ENCODE measurements at places on chromosomes 4 and X.

- DNase-seq, result no peak
Measured at GRCh38 chrX:44422631-44423030, 79.2 kb upstream of the EFHC2 start.

DNA sequence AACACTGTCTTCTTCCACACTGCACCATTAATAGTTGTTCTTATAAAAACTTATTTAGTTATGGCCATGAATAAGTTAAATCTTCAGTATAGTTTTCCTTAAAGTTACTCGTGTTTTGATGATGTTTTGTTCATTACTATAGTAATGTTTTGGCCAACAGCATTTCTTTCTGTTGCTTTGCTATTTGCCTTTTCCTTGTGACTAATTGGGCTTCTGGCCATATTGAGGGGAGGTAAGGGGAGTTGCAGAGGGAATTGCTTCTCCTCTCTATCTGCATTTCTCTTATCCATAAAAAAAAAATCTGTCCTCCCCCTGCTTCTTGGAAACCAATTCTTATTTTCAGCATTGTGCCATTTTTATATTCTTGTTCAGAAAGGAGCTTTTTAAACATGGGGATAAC lies 42.7 kb upstream of the ZCCHC12 start:
- DNase-seq, result no peak

DNA sequence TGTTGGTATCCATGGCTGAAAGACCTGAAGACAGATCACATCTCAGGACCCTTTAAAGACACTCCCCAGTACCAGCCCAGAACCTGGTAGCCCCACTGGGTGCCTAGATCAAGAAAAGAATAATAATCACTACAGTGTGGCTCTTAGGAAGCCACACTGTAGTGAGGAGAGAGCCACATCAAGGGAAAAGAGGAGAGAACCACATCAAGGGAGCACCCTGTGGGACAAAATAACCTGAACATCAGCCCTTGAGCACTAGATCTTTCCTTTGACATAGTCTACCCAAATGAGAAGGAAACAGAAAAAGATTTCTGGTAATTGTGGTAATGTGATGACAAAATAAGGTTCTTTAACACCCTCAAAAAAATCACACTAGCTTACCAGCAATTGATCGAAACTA lies 15.3 kb downstream of the RTL3 start:
- DNase-seq, result no peak

GRCh38 chr4:186924723-186925122 lies 201.1 kb upstream of the FAT1 start:
- DNase-seq, result no peak

- no peak for DNase-seq
Measured at GRCh38 chr4:135368831-135369230, 1167.2 kb upstream of the PABPC4L start.

DNA sequence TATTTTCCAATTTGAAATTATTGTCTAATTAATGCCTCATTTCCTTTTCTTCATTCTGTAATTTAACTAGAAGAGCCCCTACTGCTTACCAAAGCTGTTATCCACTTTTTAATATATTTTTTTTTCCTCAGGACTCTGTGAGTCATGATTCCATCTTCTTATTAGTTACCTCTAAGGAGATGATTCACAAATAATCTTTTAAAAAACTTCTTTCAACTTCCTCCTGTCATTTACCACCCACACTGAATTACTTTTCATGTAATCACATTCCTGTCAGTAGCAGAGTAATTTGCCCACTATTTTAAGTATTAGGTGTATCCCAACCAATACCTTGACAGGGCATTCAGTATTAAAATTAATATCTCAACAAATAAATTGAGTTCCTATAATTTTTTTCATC lies 470.9 kb upstream of the ADGRL3 start:
- DNase-seq, result no peak

DNA sequence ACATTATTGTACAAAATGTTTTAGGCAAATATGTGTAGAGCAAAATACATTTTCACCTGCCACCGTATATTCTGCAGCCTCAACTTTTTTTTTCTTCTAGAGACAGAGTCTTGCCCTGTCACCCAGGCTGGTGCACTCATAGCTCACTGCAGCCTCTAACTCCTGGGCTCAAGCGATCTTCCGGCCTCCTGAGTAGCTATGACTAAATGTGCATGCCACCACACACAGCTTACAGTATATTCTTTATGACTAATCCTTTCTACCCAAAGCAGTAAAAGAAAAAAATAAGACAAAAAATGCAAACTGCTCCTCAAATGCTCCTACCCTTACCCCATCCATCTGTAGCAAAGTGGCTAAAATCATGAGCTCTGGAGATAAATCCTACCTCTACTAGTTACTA lies 426.3 kb downstream of the KCNIP4 start:
- DNase-seq, result no peak

GRCh38 chr4:108119199-108119800 lies 49.4 kb downstream of the LEF1 start:
- DNase-seq, result no peak

GRCh38 chrX:100643956-100644860 lies at the start of gene SRPX2:
TSS of gene SRPX2 (plus strand) at chrX:100644199. CDS start at chrX:100646323, 2,124 bp downstream.
- DNase-seq, result no peak

DNA sequence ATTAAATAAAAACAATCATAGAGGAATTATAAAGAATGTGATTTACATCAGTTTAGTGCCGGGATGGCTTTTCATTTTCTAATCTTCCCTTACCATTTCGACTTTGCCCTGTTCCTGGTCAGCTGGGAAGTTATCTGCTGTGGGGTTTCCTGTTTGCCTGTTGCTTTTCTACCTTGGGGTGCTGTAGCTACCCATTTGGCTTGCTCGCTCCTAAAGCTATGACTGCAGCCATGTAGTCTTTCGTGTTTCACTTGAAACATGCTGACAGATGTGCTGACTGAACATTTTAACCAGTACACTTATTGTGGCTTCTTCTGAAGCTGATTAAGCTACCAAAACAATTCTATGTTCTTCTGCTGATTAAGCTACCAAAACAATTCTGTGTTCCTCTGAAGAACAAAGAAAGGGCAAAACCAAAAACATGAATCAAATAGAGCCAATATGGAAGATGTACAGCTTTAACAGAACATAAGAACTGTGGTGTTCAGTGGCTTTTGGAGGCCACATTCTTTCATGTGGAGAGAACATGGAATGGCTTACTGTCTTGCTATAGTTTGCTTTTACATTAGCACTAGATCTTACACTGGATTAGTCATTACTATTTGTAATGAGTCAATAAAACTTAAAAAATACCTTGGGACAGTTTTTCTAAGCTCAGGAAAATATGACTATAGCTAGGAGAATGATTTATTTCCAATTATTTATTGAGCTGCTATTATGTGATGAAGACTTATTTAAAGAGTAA lies 440.4 kb downstream of the SPRY1 start:
- DNase-seq, result no peak

DNA sequence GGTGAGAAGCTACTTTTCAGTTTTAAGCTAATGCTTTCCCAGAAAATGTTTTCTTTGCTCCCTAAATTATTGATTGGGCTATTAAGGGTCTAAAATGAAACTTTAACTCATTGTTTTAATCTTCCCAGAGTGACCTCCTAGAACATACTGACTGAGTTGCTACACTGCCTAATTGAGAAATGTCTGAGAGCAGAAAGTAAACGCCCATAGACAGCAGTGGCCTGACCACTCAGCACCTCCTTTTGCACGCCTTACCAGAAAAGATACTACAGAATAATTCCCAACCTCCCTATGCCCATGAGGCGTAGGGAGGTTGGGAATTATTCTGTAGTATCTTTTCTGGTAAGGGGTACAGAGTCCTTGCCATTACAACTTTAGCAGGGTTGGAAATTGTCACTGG lies 381.8 kb upstream of the LCORL start:
- DNase-seq, result no peak

GRCh38 chrX:126485409-126485808 lies 67.2 kb downstream of the DCAF12L1 start:
- DNase-seq, result no peak

DNA sequence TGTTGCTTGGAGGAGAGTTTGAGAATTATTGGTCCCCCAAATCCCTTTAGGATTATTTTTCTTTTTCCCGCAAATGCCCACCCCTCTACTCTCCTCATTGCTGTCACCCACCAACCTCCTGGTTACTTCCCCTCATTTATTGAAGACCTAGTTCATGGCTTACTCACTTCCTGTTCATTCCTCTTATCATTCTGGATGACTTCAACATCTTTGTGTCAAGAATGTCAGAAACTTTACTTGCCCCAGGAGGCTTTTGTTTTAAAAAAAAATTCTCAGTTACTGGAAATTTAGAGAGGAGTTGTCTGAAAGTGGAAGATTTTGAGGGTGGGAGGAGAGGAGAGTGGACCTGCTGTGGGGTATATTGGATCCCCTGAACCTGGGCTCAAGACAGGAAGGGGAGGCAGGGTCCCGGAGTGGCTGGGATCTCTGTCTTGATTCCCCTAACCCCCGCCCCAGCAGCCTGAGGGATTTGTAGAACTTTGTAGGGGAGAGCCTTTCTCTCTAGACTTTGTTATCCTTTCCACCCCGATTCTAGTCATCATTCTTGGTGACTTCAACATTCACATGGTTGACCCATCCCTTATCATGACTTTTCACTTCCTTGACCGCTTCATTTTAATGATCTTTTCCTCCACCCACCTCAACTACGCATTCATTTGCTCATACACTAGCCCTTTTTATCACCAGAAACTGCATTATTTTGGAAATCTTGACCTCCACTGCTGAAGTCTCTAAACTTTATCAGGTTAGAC lies 69.9 kb upstream of the ESX1 start:
- no peak for DNase-seq

GRCh38 chr4:159206427-159206871 lies 103.6 kb downstream of the RAPGEF2 start:
- no peak for DNase-seq

DNA sequence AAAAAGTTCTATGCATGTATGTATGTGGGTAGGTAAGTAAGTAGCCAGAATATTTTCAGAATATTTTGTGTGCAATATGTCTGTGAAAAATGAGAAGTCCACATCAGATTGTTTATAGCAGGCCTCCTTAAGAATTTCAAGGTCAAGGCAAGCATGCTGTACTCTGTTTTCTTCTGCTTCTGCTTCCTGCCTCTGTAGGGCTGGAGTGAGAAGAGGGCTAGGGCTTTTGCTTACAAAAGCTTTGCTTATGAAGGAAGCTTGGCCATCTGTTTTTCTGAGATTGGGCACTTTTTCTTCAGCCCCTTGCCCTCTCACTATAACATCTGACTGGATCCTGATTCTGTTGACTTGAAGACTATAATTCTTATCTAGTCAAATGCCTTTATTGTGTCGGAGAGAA lies 150.4 kb downstream of the EMCN start:
- DNase-seq, result no peak

- DNase-seq, result no peak
Measured at GRCh38 chr4:113141901-113142346, 92.5 kb downstream of the ANK2 start.

DNA sequence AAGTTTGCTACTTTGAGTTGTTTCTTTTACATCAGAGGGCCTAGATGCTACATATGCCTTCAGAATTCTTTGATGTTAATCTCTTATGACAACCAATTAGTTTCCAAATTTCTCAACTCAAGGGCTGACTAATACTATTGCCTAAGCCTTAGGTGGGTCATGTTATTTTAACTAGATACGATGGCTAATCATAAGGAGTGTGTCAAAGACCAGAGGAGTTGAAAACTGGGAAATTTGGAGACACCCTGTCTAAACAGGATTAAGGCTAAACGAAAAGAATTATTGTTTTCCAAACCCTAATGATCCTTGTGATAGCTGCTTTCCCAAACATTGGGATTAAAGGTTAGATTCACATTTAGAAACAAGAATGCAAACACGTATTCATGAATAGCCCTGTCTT lies 228.5 kb downstream of the PCDH7 start:
- DNase-seq, result no peak

DNA sequence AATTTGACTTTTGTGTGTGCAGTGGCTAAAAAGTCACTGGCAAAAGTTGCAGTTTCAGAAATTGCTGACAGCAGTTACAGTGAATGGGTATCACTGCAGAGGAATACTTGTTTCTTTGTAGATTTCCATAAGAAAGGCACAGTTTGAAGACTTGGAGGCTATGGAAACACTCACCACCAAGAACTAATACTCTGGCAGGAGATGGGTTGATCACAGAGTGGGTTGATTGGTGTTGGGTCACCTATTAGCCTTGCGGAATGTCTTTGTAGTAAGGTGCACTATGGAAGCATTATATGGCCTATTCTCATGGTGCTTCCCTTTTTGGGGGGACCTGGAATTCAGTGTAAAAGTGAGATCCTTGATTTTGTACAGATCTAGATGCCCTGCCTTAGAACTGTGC lies 502.8 kb downstream of the CFAP47 start:
- no peak for DNase-seq

DNA sequence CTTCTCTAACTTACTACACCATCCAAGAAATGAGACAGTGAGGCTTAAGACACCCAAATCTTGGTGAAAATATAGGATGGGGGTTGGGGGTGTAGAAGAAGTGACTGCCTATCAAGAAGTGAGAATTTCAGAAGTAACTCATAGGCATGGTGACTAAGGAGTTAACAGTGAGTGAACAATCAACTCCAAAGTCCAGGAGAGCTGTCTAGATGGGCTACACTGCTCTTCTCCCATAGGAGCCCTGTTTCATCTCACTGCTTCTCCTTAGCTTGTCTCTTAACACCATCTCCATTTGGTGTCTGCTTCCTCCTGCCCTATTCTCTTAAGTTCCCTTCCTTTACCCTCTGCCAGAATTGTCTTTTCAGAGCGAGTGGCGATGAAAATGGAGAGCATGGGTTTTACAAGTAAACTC lies 22.7 kb downstream of the FABP2 start:
- no peak for DNase-seq

GRCh38 chr4:156330436-156331031 lies 376.9 kb upstream of the CTSO start:
- DNase-seq, result no peak

DNA sequence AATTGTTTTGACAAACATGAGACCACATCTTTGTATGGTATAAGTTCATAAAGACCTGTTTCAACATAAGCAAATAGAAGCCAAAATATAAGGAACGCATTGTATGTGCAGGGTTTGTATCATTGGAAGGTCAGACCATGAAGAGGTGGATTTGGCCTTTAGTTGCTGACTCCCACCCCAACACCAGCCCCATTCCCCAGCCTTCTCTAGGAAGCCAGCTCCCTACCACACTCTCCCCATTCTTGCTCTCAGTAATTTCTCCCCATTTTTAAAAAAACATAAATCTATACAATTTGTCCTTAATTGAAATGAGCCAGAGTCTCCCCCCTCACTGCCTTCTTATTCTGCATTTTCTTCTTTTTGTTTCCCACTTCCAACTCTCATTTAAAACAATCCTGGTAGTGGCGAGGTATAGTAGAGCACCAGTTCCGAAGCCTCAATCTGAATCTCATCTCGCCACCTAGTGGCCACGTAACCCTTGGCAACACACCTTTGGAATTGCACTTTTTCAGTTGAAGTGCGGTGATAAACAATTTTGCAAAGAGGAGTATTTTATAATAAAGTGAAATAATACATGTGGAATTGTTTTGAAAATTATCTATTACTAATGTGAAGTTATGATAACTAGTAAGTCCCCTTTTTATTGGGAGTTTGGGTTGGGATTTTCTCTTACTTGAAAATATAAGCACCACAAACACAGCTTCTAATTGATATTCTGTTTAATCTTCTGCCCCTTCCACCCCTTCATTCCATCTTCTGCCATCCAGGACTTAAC lies 126.6 kb downstream of the ASB9 start:
- no peak for DNase-seq

GRCh38 chr4:103364083-103364482 lies 165.9 kb upstream of the CENPE start:
- DNase-seq, result no peak

- no peak for DNase-seq
Measured at GRCh38 chr4:78784236-78784865, 8.2 kb downstream of the BMP2K start.

Data from 8988T (cell line).